ENCODE measurements at places on chromosomes 13 and 19. TPM values are rescaled to one million over a fixed set of nuclear protein-coding genes. Genes with fewer than 3 reads are reported as not detected.

Gene KL
- total RNA-seq = under 0.01 TPM

Gene COL4A1
- total RNA-seq = 174 TPM

Gene TMC4
- total RNA-seq = 0.28 TPM

Gene SLC1A6
- not detected for total RNA-seq

Gene PRODH2
- not detected for total RNA-seq

Gene ZNF555
- 4.3 TPM for total RNA-seq

Gene ADGRE2
- total RNA-seq = under 0.01 TPM

Gene KCTD4
- total RNA-seq = 0.14 TPM

Gene ZNF541
- 0.28 TPM for total RNA-seq

Gene MISP
- total RNA-seq = 0.18 TPM

Gene EBI3
- total RNA-seq = not detected

Gene HPN
- total RNA-seq = under 0.01 TPM

Gene NFIC
- 34.5 TPM for total RNA-seq

Gene MCEMP1
- not detected for total RNA-seq

Gene DACH1
- not detected for total RNA-seq

Gene TEX101
- total RNA-seq = not detected

Gene FGF22
- under 0.01 TPM for total RNA-seq

Gene TRPM4
- total RNA-seq = 16.5 TPM

Gene VMAC
- 6.7 TPM for total RNA-seq

Gene ZNF726
- 0.85 TPM for total RNA-seq

Gene CERS1
- total RNA-seq = 0.85 TPM

Gene SLC25A41
- not detected for total RNA-seq

Gene DAND5
- not detected for total RNA-seq

Gene ANGPTL4
- 1.1 TPM for total RNA-seq

Gene RAB4B
- 6.3 TPM for total RNA-seq

Gene HAUS8
- total RNA-seq = 1.00 TPM

Gene LILRB5
- total RNA-seq = not detected

Gene ZNF723
- total RNA-seq = not detected

Gene MAMSTR
- 0.28 TPM for total RNA-seq

All from smooth muscle cell of bladder (primary cell).